ENCODE measurements at places on chromosomes 5 and 9.

DNA sequence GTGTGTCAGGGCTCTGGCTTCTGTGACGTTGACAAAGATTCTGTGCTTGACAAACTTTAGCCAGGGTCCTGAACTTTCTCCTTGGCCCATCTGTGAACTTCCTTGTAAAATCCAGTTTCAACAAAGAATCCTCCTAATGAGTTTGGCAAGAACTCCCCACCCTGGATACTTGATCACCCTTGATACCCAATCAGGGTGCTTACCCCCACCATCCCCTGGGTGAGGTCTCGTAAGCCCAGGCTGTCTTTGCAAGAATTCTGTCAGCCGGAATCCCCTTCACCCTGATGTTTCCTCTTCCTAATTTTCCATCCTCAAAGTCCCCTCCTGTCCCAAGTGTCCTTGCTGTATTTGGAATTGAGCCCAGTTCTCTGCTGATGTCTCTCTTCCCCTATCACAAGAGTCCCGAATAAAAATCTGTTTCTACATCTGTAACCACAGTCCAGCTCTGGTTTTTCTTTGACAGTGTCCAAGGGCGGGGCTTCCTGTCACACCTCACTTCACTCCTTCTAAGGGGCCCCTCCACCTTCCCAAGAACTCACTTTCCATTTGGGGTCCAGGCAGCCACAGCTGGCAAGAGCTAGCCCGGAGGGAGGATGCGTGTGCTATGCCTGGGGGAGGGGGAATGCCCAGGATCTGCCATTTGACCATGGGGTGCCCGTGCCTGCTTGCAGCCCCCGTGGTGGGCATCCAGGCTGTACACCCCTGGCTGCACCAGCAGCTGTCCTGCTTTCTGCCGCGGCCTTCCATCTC, 2.7 kb upstream of the CARD19 start:
- DNase-seq = no peak

GRCh38 chr5:94389515-94389899, 228.9 kb downstream of the KIAA0825 start:
- no peak for DNase-seq

DNA sequence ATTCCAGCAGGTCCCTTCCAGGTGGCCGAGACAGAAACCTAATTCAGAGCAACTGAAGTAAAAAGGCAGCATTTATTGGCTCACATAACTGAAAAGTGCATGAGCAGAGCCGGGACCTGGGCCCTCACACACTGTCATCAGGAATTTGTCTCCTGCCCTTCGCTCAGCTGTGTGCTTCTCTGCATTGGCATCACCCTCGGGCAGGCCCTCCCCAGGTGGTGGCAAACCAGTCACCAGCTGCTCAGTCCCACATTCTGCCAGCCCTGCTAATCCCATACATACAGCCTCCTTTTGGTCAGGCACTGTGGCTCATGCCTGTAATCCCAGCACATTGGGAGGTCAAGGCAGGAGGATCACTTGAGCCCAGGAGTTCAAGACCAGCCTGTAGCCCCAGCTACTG, 11.5 kb upstream of the CPLX2 start:
- DNase-seq = no peak

DNA sequence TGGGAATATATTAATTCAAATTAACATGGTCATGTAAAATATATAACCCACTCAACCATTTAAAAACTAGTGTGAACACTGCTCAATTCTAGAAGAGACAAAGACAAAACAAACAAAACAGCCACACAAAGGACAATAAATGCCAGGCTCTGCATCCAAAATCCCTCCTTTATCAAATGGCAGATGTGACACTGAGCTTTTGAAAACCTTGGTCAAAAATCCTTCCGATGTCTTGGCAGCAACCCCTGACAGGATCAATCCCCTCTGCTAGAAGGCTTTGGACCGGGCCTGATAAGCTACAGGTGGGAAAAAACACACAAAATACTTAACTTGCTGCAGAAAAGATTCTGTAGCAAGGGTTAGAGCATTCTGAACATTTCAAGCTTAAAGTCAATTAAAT, 61.5 kb downstream of the ZFR start:
- no peak for DNase-seq

- DNase-seq = no peak
Measured at GRCh38 chr9:109875495-109876129, 95.6 kb downstream of the PALM2AKAP2 start.

GRCh38 chr9:90909225-90909624, 107.6 kb downstream of the SYK start:
- no peak for DNase-seq

DNA sequence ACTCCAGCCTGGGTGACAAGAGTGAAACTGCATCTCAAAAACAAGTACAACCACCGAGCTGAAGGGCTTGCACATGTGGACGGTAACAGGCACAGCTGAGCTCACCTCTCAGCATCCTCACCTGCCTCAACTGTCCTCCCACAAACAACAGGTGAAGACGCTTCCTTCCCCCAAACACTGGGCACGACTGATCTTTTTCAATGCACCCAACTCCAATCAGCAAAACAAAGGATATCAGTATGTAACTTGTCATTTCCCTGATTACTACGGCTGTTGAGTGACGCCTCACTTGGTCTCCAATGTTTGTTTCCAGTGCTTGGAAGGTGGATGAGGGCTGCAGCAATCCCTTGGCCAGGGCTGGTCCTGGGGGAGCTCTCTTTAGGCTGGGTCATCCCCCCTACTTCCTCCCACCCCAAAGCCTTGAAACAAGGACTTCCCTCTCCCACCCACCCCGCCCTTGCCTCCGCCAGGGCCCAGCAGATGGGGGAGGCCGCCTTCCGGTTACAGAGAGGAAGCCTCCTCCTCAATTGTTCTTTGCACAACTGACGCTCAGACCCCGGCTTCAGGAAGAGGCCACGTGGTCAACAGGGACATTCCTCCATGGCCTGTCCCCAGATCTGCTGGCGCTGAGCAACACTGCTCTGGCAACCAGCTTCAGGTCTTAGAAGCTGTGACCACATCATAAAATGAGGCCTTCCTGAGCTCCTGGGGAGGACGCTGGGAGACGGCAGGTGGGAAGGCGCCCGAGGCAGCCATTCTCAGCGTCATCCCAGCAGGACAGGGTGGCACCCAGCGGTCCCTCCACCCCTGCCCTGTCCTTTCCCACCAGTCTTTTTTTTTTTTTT, 5.9 kb downstream of the FAM78A start:
- no peak for DNase-seq

- no peak for DNase-seq
Measured at GRCh38 chr9:69678843-69679538, 6.8 kb upstream of the APBA1 start.

DNA sequence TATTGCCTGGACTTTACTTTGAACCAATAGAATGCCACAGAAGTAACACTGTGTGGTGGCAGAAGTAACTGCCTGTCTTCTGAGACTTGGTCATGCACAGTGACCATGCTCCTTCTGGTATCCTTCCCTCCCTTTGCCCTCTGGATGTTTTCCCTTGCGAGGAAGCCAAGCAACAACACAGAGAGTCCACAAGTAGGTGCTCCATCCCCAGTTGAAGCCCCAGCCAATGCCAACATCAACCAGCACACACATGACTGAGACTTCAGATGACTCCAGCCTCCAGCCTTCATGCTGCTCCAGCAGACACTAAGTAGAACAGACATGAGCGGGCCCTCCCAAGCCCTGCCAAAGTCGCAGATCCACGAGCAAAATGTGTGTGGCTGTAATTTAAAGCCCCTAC, 129.6 kb downstream of the EPB41L4A start:
- DNase-seq = no peak

DNA sequence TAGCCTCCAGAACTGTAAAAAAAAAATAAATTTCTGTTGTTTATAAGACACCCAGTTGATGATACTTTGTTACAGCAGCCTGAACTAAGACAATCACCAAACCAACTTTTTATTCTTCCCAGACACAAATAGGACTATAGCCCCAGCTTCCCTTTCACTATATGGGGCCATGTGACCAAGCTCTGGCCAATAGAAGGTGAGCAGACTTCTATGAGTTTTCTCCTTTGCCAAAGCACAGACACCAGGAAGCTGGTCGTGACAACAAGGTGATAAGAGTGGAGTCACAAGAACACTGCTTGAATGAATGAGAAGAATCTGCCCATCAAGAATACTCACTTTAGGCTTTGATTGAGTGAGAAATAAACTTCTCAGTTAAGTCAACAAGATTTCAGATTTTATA, 217.7 kb downstream of the DEPDC1B start:
- DNase-seq = no peak

DNA sequence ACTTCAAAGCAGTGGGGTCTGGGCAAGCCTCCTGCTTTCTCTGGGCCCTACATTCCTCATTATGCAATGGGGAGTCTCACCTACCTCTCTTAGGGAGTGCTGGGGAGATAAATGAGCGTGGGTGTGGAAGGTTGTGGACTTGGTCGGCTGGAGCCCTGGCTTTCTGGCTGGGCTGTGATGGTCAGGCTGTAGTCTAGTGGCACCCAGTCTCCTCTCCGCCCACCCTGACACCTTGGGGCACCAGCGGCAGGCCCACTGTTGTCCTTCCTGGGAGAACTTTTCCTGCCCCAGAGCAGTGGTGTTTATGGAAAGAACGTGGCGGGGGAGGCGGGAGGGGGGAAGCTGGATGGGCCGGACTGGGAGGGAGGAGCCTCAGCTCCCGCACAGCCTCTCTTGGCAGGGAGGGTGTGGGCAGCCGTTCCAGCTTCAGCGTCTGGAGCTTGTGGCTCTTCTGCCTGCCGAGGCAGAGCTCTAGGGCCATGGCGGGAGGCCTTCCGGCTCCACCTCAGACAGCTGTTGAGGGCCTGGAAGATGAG, 4.1 kb downstream of the PTGS1 start:
- DNase-seq = no peak

DNA sequence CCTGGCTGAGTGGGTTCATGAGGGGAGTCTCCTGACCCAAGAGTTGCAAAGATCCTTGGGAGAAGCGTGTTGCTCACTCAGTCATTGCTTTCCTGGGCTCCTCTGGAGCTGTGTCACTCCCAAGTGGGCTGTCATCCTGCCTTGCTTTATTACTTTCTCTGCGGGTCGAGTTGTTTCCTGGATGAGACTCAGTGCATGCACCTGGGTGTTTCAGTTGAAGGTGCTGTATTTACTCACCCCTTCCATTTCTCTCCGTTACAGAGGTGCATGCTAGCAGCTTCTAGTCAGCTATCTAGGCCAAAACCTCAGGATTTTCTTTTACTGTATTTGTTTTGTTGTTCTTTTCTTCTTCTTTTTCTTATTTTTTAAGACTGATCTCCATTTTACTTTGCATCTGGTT, 785.5 kb upstream of the EDIL3 start:
- DNase-seq = no peak

DNA sequence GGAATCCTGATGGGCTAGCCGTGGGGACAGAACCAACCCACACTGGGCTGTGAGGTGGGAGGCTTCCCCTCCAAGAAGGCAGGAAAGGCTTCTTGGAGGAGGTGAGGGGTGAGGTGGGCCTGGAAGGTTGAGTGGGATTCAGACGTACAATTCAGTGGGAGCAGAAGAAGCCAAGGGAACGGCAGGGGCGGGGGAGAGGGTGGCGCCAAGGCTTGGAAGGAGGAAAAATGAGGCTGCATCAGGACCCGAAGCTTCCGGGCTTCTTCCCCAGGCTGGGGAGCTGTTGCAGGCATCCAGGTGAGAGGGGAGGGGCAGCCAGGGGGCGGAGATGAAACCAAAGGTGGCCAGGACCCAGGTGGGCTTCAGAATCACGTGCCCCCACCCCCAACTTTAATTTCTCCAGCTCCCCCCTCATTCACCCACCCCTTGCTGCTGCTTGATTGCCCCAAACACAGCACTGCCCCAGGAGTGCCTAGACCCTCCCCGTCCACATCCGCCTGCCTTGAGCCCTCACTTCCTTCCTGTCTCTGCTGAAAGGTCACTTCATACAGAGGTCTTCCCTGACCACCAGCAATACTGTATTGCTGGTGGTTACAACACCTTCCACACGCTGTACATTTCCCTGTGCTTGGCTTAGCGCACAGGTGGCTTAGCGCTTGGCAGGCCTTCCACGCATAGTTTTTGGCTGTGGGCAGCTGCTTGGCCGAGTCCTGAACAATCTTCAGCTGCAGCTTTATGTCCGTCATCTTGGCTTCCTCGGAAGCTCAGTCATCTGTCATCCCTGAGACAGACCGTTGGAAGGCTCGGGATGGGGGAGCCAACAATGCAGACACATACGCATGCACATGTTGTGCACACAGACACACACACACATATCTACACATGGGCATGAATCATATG, 193.5 kb downstream of the RGS3 start:
- no peak for DNase-seq

DNA sequence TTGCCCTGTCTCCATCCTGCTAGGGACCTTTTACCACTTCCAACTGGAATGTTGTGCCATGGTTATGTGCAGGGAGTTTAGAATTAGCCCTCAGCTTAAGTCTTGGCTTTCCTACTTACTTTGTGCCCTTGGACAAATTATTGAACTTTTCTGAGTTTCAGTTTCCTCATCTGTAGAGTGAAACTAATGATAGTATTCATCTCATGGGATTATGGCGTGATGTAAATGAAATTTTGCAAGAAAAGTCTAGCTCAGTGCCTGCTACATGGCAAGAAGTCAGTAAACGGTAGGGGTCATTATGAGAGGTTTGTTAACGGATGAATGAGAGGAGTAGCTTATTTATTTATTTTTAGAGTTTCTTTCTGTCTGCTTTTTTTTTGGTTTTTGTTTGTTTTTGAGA, 1.8 kb downstream of the MVB12B start:
- DNase-seq = no peak

DNA sequence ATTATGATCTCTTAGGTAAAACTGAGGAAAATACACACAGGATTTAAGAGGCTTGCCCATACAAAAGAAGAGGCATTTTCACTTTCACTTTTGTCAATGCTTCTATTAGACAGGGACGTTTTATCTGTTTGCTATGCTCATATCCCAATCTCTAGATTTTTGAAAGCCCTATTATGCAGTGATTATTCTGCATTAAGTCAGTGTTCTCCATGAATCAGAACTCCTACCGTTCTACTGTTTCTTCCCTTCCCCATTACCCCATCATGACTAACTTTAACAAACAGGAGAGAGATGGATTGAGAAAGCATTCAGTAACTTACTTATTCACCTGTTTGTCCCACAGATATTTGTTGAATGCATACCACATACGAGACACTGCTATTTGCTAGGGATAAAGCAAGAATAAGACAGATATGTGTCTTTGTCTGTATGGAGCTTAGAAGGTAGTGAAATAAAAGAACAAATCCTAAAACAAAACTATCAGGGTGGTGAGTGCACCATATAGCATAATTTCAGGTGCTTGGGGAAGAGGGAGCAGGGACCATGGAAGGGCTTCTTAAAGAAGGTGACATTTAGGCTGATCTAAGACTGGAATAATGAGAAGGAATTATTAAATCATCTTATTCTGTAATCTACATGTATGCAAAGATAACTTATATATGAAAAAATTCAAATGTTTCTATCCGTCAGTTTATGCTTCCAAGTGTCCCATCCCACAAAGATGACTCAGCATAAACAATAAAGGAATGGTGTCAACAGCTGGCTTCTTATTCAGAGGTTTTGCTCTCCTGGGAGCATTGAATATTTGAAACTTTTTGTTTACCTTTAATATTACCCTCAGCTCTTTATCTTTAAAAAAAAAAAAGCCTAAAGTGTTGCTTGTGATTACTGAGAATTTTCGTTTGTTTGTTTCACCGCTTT, 328.1 kb downstream of the HINT1 start:
- DNase-seq = no peak

DNA sequence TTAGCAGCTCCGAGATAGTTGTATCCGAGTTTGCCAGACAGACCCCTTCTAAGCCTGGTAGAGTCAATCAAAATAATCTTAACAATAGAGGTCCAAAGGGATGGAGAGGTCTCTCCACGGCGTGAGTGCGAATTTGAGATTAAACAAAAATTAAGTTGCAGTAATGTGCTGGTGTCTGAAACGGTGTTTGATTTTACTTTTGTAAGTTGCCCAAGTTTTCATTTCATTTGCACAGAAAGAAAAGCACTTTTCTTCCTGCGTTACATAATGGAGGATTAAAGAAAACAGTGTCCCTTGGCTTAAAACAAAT, 1.2 kb downstream of the IRX1 start:
- DNase-seq = no peak
